ENCODE measurements at places on chromosomes 7 and 10.

DNA sequence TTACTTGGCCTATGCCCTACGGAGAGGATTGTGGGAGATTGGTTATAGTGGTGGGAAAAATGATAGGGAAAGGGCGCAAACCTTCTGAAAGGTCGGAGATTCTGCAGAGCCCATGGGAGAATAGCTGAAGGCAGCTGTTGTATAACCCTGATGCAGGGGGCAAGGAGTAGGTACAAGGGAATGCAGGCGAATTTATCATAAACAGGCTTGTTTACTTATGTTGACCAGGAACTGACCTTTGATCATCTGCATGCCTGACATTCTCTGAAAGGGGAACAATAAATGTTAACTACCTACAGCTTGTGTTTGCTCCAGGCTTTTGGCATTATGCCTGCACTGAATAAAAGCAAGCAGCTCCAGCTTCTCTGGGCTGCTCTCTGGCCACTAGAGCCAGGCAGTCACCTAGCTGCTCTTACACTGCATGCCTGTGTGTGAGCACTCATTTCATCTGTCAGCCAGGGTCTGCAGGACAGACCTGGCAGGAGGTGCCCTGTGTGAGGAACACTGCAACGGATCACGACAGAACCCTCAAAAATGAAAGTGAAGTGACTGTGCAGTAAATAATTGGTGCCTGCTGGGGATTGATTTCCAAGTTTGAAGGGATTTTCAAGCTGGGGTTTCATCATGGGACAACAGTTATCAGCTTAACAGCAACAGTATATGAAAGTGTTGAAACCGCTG is 31.1 kb upstream of the ABCA13 start:
- DNase-seq = no peak

DNA sequence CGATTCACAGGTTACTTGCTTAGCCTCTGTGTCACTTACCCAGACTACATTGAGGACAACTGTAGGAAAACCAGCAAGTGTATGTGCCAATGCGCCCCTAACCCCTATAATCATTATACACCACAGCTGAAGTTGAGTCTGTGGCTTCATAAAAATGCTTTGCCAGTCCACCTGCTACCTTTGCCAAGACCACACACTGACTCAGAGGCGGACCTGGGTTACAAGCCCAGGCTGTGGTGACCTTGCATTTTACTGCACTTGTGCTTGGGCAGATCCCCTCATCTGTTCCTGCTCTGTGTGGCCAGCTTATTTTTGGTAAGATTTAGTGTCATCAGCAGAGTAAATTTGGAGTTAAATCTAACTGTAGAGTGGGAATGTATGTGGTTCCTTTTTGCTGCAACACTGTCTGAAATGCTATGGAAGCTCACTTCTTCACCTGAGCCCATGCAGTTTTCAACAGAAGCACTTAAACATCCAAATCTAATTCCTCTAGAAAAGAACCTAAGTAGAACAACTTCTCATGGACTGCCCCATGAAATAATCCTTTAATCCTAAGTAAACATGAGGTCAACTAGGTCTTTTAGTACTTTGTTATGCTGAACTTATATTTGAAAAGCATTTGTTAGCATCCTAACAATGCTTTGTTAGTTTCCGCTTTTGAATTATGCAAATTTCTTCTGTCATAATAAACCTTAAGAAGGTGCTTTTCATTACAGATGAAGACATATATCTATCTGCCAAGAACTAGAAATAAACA is 96.2 kb upstream of the AMPH start:
- no peak for DNase-seq

- no peak for DNase-seq
Measured at GRCh38 chr10:124923684-124924083, 18.2 kb upstream of the ZRANB1 start.

DNA sequence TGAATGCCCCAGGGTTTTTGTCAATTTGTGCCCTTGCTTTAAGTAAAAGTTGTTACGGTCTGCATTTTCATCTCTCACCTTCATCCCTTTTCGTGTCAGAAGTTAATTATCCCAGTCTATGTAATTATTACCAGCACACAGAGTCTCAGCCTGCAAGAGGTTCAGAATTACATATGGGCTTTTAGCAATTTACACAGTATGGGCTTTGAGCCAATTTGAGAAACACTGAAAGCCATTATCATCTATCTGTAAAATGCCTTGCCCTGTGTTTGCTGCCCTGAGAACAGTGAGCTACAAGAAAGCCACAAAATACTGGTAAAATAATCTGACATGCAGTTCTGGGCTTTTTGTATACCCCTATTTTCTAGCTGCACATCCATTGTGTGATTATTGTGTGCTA is 125.6 kb upstream of the STEAP4 start:
- DNase-seq = no peak

- DNase-seq = no peak
Measured at GRCh38 chr7:44383566-44383965, 58.2 kb upstream of the CAMK2B start.

DNA sequence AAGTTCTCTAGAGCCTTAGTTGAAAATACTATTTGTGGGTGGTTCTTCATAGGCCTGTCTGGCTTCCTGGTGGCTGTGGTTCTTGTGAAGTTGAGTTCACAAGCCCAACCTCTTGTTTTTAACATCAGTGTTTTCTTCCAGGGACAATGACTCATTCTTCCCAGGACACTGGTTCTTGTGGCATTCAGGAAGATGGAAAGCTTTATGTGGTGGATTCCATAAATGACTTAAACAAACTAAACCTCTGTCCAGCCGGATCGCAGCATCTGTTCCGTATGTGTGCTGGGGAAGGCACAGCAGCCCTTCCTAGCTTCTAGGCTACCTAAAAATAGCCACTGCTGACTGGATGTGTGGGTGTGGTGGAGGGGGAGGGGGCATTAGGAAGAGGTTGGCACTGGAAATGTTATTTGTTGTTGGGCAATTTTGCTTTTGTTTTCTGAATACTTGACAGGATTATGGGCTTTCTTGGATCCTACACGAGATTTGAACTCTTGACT is 3.9 kb downstream of the LSMEM1 start:
- DNase-seq = no peak

DNA sequence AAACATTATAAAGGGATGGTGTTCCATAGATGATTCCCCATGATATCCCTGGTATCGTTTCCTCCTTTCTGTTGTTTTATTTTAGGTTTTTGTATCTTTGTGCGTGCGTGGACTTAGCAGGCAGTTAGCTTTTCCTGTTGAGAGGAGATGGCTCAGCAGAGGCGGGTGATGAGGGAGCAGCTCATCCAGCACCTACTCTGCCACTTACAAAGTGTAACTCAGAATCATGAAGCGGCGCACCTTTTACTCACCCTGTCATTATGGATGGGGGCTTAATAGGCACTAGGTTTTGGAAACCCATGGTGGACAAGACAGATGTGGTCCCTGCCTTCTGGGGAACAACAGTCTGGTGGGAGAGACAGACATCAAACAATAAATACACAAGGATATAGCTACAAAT is 17.1 kb downstream of the FAM241B start:
- DNase-seq = no peak

DNA sequence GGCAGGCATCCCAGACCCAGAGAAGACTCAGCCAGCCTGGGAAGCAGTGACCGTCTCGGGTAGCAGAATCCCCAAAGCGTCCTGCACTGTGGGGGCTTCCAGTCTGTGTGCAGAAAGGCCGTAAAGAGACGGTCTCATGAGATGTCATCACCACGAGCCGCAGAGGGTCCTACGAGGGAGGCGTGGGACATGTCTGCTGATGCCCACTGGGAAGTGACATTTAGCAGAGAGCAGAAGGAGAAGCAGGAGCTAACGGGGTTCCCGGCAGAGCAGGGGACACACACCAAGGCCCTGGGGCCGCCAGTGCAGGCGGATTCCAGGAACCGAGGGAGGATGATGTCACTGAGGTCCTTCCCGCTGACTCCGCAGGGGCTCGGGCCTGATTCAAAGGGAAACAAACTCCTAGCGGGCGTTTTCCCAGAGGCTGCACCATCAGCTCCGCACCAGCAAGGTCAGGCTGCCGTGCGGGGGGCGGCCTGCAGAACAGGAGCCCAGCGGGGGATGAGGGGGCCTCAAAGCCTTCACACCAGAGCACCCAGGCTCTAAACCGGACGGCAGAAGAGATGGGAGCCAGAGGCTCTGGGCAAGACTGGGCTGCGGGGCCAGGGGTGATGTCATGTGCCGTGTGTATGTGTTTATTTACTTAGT is 85.4 kb upstream of the PDGFA start:
- peak; percentile 63 for DNase-seq

DNA sequence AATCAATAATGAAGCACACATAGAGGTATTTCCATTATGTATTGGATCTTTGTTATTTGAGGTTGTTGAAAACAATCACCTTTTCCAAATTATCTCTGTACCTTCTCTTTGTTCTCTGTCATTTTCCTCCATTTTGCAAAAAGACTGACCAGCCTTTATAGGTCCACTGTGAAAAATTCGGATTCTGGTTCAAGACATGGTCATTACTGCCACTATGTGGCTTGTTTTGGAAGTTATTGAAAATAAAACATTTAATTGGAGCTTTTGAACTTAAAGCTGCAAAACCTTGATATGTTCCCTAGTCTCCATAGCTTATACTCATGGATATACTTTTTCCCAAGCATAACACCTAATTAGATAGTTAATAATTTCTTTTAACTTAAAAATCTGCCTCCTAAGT is 1094.4 kb downstream of the NRG3 start:
- no peak for DNase-seq

GRCh38 chr10:52452600-52453493 is 138.8 kb downstream of the DKK1 start:
- DNase-seq = no peak

GRCh38 chr7:13240349-13240748 is 552.9 kb downstream of the ARL4A start:
- no peak for DNase-seq

DNA sequence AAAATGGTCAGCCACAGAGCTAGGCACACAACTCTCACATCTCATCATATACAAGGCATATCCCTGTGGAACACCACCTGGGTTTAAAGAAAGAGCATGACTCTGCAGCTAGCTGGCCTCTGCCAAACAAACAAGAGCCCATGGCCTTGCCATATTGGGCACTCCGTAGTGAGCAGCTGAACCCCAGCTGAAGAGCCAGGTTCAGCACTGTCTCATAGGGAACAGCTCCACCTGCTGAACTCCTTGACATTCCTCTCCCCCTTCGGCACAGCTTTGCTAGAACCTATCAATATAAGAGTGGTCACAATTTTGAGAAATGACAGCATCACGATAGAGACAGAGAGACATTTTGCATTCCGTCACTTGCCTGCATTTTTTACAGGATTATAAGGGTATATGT is 20.0 kb downstream of the SORCS1 start:
- no peak for DNase-seq

DNA sequence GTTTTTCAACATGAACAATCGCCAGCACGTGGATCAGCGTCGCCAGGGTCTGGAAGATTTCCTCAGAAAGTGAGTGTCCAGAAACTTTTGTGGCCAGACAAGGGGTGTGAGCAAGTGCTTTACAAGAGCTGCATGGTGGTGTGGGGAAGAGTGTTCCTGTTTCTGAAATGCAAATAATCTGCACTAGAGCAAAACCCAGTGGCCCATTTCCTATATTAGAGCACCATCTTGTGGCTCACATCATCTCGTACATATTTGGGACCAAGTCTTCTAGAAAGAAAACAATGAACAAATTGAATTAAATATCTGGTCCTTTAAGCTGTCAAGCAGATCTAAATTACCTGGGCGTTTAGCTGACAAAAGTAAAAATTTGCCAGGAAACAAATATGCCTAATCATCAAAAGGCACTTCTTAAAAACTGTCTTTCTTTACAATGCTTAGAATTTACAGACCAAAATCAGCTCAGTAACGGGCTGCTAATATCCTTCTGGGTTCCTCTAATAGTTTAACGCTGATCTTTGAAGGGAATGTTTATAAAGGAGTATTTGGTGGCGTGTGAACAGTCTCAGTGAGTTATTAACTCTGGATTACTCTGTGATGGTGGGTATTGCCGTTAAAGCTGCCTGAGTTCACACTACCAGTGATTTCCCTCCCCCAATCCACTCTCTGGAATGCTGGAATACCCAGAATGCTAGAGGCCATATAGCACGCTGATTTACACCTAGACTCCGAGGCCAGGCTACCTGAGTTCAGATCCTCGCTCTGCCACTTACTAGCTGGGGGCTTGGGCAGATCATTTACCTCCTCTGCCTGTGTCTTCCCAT is 73.6 kb downstream of the SNX10 start:
- peak; percentile 77 for DNase-seq

GRCh38 chr10:18658271-18659124 is 733 bp upstream of the ARL5B start:
- DNase-seq = peak; percentile 38

DNA sequence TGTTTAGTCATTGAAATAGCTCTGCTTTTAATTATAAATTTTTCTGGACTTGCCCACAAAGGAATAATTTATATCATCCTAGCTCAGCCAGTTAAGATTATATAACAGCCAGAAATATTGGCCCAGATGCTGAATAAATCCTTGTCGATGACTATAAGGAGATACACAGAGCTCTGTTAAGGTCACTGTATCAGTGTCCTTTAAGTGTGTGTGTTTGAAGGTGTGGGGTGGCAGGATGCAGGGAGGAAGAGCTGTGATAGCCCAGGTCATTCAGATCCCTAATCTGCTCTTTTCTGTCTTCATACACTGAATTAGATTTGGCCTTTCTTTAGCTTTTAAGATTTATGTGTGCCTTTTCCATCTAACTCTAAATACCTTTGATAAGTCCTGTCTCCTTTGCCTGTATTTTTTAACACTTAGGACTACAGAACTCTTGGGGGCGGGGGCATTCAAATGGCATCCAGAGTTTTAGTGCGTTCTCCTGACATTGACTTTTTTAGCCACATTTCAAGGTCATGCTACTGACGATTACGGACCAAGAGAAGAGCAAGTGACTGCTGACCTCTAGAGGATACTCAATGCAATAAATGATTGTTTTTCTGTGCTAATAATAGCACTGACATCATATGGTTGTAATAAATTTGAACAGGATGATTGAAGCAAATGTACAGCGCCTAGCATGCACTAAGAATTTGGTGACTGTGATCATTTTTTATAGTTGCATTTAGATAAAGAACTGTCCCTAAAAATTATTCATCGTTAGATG is 172.3 kb downstream of the CACNB2 start:
- peak; percentile 1 for DNase-seq

GRCh38 chr7:68213838-68214237 is 1217.2 kb downstream of the TYW1 start:
- no peak for DNase-seq

DNA sequence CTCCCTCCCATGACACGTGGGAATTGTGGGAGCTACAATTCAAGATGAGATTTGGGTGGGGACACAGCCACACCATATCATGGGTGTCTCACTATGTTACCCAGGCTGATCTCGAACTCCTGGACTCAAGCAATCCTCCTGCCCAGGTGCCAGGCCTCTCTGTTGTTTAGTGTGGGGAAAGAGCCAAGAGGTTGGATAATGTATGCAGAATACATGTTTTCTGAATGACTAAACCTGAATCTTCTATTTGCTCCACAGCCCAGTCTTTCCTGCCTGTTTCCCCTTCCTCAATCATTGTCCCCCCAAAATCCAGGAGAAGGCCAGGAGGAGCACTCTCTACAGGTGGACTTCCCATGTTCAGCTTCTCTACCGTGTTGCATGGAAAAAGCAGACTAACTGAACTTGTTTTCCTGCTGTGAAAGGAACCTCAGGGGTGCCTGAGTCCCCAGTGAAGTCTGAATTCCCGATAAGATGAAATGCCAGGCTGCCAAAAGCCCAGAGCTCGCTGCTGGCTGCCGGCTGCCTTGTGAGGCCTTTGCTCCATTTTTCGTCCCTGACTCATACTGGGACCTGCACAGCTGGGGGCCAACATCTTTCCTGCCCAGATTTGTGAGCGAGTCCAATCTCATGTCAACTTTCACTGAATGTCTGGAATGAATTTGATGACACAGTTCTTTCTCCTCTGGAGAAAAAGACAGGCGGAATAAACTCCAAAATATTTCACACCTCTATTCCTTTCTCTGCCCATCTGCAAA is 588.0 kb downstream of the CALN1 start:
- DNase-seq = no peak

- DNase-seq = no peak
Measured at GRCh38 chr7:17058568-17058967, 176.8 kb upstream of the AGR3 start.
